ENCODE measurements at places on chromosomes 7 and 10.

DNA sequence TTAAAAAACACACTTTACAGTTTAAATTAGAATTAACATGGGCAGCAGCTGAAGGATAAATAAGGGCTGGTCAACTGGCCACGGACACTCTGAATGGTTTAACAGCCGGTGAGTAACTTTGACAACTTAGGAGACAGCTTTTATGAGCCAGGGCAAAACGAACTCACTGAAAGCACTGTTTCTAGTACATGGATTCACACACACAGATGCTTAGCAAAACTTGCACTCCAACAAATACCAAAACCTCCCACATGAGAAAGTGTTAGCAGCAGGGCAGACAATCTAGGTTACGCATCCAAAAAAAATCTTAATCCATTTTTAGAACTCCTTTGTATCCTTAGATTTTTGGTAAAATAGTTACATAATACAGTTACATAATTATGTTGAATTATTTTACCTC, 486.4 kb downstream of the PHTF2 start:
- DNase-seq: no peak

GRCh38 chr10:93028883-93029282, 31.7 kb upstream of the CYP26C1 start:
- no peak for DNase-seq

DNA sequence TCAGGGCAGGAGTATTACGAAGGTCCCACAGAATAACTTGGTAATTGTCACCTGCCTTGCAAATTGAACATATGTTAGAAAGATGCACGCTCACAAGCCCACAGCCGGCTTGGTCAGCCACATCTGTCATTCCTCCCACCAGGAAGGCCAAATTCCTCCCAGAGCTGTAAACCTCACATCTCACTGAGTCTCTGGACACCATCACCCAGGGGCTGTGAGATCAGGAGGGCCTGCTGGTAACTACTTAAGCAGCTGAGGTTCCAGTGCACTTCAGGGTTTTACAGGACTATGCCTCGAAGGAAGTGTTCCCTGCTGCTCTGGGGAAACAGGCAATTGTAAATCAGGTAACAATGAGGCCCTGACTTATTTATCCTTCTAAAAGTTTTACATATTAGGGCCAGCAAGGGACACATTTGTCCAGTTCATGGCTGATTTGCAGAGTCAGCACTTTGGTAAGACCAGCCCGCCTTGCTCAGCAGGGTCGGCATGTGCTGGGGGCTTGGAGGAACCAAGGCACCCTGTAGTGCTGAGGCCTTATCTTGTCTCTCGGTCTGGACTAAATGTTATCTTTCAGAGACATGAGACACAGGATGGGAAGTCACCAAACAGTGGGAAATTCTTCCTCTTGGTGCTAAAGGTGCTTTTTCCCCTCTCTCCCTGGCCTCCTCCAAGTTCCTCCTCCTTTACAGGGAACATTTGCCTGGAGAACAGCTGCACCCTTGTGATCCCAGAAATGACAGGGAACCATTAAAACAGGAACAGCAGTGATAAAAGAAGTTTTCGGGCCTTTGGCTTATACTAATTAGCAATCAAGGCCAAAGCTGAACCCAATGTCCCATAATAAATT, 34.3 kb downstream of the PYROXD2 start:
- DNase-seq: no peak

DNA sequence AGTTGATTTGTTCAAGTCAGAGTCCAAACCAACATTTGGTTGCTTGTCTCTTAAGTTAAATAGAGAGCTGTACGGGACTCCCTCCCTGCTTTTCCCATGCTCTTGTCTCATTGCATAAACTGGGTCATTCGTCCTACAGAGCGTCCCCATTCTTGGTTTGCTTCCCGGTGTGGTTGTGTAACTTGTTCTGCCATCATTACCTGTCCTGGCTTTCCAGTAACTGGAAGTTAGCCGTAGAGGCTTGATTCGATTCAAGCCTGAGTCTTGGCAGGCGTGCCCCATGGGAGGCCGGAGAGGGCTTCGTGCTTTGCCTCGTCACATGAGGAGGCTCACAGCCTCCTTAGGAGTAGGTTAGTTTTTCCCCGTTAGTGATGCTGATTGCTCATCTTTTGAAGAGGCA, 40.2 kb downstream of the FBH1 start:
- DNase-seq: no peak

DNA sequence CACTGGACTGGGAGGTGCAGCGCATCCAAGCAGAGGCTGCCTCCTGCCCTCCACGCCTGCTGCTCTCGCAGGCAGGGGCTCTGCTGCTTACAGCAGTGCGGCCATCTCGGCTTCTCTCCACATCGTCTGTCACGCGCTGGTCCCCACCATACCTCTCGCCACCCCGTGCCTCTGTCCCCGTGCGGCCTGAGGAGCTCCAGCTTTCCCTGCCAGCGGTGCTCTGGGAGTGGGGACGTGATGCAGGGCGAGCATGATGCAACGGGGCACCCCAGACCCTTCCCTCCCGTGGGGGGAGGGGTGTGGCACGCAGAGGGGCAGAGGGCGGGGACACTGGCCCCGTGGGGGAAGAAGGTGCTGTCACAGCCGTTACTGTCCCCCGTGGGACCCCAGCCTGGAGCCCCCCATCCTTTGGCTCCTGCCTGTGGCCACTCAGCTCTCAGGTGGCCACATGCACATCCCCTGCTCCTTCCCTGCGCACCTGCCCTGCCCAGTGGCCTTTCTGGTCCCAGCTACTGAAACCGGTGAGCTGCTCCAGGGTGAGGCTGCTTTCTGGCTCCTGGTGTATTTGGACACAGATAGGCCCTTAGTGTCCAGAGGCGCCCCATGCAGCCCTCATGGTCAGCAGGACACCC, 9.0 kb downstream of the GET4 start:
- DNase-seq: no peak

- no peak for DNase-seq
These were observed 330.1 kb downstream of the PAXIP1 start for GRCh38 chr7:154672659-154673415.

DNA sequence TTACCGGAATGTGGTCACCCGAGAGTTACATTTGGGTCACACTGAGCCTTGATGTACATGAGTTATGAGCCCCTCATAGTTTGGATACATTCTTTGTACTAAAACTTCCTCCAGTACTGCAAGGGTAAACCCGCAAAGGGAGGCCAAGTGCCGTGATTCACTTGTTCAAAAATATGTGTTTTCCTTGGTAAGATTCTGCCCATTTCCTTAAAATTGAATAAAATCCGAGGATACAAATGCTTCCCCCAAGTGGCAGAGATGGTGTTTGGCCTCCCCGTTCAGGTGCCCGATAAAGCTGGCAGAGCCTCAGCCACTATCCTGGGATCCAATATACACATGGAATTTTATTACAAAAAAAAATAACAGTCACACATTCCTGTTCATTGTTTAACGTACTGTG, 268.3 kb downstream of the DIP2C start:
- no peak for DNase-seq

DNA sequence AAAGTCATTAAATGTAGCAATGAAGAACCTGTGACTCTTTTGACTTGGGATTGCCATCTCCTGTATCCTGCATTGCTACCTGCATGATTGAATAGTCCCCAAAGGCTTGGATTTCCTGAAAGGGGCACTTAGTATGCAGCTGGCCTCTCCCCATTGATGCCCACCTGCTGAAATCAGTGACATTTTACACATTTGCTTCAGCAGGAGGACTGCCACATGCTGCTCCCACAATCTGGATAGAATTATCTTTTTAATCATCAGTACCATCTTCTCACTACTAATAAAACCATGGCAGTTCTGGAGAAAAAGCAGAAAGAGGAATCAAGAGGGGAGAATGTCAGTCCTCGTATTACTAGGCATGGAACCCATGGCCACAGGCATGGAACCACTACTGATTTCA, 67.8 kb downstream of the SLC13A1 start:
- DNase-seq: no peak

GRCh38 chr10:123485341-123485960, 180.7 kb upstream of the GPR26 start:
- no peak for DNase-seq

DNA sequence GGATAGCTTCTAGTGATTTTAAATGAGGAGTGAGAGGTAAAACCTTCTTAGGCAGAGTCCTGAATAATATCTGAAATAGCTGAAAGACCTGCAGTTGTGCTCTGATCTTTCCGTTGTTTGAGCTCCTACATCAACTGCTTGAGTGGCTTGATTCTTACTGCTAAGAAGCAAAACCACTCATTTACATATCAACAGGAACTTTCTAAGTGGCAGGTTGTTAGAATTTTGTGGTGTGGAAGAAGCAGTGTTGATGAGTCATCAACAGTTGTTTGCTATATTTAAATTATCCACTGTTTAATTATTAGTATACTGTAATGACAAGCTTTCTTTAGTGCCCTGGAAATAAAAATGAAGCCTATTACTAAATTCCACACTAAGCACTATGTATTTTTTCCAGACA, 689.5 kb downstream of the DNAJB9 start:
- no peak for DNase-seq

DNA sequence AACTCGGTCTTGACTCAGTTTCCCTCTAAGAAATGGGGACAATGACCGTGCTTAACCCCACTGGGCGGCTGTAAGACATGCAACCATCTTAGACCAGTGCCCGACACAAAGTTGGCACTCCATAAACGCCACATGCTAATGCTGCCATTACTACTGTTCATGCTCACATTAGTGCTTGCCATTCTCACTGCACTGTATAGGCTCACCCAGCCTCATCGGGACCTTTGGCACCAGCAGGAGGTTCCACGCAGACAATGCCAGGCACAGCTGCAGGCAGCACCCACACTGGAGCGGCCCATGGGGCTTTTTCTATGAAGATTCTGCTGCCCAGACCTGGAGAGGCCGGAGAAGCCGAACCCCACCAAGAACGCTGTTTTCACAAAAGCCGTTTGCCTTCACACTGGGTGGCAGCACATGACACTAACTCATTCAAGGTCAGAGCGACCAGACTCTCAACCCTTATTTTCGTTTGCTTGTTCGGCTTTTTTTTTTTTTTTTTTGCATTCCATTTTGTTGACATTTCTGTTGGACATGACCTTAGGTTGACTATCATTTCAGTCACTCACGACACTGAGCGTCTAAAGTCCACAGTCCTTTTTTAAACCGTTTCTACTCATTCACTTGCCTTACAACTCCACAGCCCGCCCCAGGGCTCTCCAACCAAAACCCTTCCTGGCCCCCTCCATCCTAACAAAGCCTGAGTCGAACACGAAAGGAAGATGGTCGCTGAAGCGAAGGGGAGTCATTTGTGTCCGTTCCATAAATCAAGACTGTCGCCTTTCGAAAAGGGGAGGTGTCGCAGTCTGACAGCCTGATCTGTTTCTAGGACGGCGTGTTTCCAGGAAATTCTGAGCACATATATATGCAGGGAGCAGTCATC, 124.4 kb upstream of the RNF32 start:
- DNase-seq: no peak

DNA sequence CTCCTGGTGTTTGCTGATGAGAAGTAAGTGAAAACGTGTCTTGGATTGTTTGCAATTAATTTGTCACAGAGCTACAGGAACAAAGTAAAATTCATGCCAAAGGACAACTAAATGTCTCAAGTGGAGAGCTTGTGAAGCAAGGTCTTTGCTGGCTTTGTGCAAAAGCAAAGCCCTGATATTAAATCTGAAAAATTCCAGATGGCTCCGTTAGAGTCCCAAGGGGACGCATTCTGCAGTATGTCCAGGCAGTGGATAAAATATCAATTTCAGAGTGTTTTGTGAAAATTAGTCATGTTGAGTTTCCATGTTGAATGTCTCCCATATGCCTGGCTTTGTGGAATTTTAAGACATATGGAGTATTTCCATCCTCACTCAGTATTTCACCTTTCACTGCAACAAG, 102.5 kb upstream of the PTN start:
- DNase-seq: peak; percentile 61

- no peak for DNase-seq
These were observed 7.4 kb downstream of the TMEM248 start for GRCh38 chr7:66928388-66928787.

GRCh38 chr10:123553810-123554430, 112.2 kb upstream of the GPR26 start:
- no peak for DNase-seq

DNA sequence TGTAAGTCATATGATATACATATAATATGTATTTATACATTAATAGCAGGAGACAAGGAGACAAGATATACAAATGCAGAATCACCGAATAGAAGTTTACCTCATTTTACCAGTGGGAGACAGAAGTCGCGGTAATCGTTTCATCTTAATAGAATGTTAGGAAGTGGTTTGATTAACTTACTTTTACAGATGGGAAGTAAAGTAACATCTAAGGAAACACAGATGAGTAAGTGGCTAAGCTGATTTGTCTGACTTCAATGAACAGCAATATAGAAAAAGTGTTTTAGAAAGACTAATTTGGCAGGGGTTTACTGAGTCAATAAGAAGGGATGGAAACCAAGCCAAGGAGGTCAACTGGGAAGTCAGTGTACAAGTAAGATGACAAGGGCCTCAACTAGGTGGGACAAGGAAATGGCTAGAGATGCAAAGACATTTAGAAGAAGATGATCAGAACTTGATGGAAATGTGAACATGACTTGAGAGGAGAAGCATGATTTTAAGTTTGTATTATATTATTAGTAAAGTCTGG, 36.2 kb upstream of the FAM133B start:
- no peak for DNase-seq

GRCh38 chr7:155824227-155824886, 12.1 kb upstream of the SHH start:
- DNase-seq: no peak

DNA sequence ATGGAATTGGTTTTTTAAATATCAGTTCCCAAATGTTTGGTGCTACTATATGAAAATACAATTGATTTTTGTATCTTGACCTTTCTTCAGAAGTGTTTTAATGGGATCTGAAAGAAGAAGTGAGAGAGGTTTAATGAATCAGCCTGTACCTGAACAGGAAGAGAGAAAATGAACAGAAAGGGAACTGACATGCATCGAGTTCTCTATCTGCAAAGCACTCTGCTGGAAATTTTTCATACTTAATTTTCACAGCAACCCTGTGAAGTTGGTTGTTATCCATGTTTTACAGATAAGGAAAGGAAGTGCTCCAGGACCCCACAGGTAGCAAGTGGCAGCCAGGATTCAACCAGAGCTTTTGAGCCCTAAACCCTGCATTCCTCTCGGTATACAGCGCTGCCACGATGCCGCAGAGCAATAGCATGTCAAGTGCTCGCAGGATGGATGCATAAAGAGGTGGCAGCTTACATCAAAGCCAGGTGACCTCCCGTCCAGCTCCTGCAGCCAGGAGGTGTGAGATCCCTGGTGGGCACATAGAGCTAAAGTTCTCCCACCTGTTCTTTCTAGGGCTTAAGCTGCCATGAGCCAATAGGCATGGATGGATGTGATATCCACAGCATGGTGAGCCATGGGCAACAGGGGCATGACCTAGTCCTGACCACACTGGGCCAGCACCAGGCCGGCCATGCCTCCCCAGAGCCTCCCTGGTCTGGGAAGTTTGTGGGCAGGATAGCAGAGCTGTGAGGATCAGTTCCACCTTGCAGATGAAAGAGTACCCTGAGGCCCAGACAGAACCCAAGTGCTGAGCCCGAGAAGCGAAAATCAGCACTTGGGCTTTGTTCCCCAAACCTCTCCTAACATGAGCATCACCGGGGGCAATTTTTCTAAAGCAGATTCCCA, 57.2 kb downstream of the CALML3 start:
- no peak for DNase-seq

Measured in femur (tissue), 1 donor.